ENCODE measurements at places on chromosomes 2 and 18.

GRCh38 chr2:174166261-174166660 lies 82.1 kb downstream of the OLA1 start:
- no peak for DNase-seq

GRCh38 chr2:154692927-154693326 lies 5.6 kb upstream of the KCNJ3 start:
- DNase-seq = no peak

- no peak for DNase-seq
These were observed 43.1 kb upstream of the LONRF2 start for GRCh38 chr2:100365434-100365833.

DNA sequence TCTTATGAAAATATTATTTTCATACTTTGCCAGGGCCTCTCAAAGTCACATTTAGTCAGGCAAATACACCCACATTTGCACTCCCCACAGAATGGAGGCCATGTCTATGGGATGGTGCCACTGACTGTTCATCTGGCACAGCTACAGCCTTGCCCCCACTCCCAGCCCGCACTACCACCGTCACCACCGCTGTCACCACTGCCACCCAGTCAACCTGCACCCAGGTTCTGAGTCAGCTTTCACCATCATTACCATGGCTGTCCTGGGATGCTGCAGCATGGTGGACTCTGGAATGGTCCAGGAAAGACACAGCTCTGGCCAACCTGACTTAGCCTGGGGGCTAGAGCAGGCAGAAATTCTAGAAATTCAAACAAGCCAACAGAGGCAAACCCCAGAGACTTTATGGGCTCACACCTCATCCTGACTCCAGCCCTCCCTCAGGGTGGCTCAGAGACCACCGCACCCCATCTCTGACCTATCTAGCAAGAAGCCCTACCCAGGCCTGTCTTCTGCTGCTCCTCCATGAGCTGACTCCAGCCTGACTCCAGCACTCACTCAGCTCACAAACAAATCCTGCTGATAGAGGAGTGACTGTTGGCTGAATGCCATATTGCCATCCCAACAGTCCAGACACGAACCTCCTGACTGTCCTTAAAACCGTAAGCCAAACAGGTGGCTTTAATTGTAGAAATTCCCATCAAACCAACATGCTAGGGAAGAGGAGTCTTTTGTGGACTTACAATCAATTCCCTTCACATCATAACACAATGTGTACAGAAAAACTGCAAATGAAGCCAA lies 28.0 kb downstream of the DNER start:
- peak; percentile 86 for DNase-seq

- DNase-seq = no peak
These were observed 849 bp downstream of the AQP4 start for GRCh38 chr18:26864658-26865057.

DNA sequence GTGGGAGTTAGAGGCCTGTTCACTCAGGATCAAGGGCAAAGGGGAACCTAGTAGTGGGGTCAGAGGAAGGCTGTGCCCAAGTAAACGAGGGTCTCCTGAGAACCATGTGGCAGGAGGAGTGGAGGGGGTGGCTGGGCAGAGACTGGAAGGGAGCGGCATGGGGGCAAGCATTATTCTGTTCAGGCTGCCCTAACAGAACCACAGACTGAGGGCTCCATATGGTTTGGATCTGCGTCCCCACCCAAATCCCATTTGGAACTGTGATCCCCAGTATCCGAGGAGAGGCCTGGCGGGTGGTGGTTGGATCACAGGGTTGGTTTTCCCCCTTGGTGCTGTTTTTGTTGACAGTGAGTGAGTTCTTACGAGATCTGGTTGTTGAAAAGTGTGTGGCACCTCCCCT lies 287.0 kb downstream of the PHLPP1 start:
- no peak for DNase-seq

DNA sequence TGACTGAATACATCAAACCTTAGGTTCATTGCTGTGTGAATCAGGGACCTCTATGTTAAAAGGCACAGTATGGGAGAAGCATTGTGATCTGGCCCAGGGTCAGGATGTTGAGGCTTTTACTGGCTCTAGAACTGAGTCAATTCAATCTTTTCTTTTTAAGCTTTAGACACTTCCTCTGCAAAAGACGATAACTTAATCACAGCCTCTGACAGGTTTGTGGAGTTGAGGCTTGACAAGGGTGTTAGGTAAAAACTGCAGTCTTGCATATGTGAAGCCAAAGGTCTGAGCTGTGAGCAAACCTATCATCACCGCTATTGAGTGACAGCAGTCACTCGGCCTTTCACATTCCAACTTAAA lies 17.3 kb upstream of the ARHGAP25 start:
- DNase-seq = no peak

DNA sequence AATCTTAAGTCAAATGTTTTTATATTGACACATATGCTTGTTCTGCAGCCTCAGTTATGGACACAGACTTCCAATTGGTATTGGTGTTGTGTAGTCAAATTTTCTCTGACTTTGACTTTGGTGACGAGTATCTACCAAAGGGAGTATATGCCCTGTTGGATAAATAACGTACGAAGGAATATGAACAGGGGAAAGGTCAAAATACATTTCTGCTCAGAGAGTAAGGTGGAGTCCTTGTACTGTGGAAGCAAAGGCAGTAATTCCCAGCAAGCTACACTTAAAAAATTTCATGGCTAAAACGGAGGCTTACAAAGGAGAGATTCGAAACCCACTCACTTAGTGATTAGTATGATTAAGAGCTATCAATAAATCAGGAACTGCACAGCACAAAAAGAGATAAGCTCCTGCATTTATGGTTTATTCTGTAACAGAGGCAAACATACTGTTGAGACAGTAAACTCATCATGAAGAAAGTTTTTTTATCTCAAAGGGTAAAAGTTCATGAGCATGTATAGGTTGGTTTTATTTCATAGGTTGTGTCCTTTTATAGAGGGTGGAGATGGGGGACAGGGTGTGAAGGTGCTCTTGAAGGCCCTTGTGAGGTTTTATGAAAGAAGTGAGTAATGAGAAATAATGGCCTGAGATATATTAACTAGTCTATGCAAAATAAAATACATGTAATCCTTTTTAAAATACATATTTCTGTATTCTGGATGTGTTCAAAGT lies 142.7 kb downstream of the CD226 start:
- DNase-seq = no peak

DNA sequence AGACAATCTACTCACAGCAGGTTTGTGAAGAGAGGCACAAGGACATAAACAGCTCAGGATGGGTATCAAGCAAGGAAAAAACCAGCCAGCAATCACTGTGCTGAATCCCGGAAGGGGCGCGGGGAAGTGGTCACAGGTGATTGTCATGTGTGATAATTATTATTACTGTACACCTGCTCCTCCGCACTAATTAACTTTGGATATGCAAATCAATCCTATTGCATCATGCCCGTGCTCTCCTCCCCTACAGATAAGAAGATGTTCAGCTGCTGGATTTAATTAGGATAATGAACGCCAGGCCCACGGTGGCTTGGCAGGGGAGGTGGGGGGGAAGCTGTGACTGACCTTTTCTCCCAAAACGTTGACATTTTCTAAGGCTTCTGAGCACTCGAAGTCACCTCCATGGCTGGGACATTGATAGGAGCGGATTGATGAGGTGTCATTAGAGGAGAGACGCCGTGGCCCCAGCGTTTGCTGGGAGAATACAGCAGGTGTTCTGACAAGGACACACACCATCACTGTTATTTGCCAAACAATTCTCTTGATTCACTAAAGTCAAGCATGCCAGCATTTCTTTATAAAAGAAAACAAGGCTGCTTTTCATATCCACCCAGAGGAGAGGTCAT lies 160.3 kb upstream of the VRK2 start:
- peak; percentile 87 for DNase-seq

DNA sequence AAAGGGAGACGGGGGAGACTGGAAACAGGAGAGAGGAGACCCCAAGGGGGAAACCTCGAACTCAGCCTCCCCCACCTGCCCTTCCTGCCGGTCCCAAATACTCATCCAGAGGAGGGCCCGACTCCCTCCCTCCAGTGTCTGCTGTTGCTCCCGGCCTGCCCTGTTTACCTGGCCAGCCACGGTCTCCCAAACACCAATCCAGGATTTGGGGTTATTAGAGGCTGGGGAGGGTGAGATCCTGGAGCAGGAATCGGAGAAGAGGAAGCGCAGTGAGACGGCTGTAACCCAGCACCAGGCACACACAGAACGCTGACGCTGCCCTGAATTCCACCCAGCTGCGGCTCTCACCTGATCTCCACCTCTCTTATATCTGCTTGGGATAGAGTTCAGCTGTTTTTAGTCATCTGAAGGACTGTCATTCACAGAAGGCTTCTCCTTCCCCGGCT lies 213.0 kb downstream of the TNS1 start:
- no peak for DNase-seq

- DNase-seq = no peak
These were observed 103.1 kb downstream of the SNTG2 start for GRCh38 chr2:1053786-1054185.

DNA sequence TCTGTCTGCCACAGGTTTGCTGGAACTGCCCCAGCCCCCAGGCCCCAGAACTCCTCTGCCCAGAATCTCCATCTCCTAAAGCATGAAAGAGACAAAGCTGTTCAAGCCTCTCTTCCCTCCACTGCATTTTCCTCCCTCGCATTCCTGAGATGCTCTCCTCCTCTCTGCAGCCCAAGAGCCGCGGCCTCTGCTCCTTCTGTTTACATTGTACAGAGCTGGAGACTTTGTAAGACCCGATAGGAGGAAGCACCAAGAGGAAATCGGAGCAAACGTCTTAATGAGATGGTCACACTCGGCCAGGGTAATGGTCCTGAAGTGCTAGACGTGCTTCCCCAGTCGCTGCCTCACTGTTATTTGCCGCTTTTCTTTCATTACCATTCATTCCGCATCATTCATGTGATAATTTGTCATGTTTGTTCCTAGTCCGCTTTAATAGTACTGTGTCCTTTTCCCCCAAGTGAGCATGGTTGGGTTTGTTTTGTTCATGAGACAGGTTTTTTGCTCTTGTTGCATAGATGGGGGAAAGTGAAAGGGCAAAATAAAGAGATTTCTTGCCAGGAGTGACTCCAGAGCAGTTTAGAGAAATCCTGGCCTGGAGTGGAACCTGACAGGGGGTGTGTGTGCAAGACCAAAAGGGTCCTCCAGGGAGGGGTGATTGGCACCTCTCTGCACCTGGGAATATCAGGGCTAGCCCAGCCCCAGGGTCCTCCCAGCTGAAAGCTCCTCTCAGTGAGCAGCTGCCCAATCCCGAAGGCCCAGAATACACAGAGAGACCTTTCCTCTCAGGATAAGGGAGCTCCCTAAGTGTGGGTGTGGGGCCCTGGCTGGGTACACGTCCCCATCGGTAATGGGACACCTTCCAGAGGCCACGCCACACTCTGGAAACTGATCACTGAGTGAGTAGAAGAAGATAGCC lies 44.9 kb upstream of the ID2 start:
- no peak for DNase-seq

GRCh38 chr2:226891780-226892590 lies 56.1 kb downstream of the RHBDD1 start:
- DNase-seq = no peak

DNA sequence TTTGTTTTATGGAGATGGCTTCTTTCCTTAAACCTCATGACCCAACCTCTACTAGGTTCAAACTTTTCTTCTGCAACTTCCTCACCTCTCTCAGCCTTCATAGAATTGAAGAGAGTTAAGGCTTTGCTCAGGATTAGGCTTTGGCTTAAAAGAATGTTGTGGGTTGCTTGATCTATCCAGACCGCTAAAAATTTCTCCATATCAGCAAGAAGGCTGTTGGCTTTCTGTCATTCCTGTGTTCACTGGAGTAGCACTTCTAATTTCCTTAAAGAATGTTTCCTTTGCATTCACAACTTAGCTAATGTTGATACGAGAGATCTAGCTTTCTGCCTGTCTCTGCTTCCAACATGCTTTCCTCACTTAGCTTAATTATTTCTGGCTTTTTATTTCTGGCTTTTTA lies 58.1 kb upstream of the KYNU start:
- no peak for DNase-seq

DNA sequence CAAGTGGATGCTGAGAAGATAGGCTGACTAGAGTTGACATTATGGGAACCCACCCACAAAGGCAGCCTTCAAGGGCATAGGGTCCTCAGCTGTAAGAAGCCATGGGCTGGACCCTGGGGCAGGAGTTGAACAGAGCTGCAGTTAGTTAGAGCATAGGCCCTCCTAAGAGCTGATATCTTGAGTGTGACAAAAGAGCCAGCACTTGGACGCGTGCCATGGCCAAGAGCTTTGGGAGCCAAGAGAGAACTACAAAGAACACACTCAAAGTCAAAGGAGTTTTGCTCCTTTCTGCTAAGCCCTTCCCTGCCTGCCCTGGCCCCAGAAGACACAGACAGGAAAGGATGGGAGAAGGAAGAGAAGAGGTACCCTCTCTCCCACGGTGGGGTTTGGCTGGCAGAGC lies 29.9 kb upstream of the AGAP1 start:
- no peak for DNase-seq

DNA sequence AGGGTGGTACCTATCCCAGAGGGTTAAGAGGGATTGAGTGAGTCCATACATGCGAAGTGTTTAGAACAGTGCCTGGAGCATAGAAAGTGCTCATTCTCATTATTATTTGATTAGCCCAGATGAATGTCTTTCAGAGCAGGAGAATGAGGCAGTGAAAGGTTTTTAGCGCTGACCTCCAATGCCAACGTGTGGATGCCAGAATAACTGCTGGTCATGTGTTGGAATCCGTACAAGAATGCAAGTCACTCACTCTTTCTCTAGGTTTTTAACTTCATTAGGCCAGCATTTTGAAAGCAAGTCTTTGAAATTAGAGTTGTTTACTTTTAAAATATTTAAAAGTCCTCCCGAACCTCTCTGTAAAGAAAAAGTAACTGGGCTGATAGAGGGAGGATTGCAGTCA lies 374.2 kb downstream of the EN1 start:
- no peak for DNase-seq

DNA sequence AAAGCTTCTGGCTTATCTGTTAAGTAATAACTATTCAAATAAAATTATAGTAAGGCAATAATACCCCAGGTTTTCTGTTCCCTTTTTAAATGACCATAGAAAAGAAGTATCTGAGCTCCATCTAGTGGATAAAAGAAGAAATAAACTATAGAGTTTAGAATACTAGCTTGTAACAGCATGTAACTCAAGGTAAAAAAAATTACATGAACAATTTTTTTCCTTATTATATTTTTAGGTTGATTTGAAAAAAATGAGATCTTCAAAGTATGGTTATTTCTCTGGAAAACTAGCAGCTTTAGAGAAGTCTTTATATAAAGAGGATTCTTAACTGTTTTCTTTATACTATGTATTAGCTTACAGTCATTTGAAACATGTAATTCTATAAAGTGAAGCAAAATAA lies 58.1 kb downstream of the NCKAP1 start:
- peak; percentile 29 for DNase-seq

DNA sequence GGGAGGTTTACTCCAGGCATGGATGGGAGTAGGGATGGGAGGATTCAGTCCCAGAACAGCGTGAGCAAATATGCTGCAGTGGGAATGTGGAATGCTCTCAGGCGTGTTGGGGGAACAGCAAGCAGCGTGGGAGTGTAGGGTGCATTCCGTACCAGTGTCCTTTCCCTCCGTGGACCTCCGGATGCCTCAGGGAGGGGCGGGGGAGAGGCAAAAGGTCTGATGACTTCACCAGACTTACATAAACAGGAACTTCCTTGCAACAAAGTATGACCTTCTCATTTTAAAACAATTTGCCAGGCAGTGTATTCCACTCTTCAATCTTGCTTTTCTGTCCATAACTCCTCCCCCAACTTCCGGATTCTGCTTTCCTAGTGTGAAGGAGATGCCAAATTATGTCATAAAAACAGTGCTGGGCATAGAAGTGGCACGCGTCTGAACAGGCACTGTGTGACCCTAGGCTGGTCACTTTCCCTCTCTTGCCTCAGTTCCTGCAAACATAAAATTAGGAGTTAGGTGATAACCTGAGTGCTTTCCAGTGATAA lies 36.9 kb downstream of the RPL37A start:
- DNase-seq = no peak
